Muscle of arm (tissue), 14 donors: ENCODE measurements at places on chromosomes 2 and 18.

GRCh38 chr18:36620788-36621187 lies 208.0 kb downstream of the TPGS2 start:
- no peak for DNase-seq

DNA sequence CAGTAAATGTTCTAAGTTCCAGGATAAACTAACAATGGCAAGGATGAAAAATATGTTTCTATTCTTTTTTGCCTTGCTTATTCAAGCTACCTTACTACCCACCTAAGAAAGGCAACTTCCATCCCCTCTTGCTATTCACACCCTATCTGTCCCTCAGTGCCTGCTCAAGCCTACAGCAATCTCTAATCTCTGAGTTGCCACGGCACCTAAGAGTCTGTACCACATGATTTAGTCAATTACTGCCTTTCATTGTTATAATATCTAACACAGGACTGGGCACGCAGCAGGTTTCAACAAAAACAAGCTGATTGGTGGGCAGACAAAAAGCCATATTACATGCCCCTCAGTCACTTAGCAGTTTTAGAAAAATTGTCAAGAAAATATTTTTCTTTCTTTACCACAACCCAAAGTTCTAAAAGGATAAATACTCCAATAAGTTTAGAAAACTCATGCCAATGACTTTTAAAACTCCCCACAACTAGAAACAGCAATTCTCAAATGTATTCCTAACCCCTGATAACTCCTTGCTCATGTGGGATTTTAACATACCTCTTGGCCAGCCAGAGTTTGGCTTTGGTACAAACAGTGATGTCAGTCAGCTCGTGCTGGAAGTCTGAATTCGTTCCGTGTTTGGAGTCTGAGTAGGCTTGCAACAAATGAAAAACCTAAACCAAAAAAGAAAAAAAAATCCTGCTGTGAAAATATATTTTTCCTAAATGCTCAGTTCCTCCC lies 117.3 kb upstream of the ZFP36L2 start:
- DNase-seq: peak; percentile 93

- DNase-seq: no peak
Observed at GRCh38 chr2:23294238-23294637, 90.7 kb upstream of the KLHL29 start.

DNA sequence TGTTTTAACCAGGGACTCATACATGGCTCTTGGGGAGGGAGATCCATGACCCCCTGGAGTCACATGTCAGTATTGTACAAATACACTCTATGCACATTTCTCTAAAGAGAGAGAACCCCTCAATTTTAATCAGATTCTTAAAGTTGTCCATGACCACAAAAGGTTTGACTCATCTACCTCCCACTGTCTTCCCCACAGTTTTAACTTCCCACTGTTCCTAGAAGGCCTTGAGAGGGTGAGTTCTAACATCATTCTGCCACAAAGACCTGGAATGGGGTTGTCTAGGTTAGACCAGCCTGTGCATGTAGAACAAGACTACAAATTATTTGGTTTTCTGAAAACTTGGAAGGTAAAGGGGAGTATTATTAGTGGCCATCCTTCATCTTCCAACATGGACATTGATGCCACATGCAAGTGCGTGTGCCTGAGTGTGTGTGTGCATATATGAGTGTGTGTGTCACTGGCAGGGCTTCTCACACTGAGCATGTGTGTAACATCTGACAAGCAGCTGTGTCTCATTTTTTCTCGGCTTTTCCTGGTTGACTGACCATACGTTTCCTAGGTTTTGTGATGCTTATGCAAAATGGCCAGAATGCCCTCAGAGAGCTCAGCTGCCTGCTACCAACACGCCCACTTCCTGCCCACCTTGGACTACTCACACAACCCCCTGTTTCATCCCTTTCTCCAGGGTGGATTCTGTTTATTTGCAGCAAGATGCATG lies 94.6 kb upstream of the LGALSL start:
- DNase-seq: no peak

GRCh38 chr2:47250586-47251403 lies 95.7 kb upstream of the STPG4 start:
- no peak for DNase-seq

- DNase-seq: no peak
Observed at GRCh38 chr18:32624182-32624723, 148.6 kb downstream of the KLHL14 start.

DNA sequence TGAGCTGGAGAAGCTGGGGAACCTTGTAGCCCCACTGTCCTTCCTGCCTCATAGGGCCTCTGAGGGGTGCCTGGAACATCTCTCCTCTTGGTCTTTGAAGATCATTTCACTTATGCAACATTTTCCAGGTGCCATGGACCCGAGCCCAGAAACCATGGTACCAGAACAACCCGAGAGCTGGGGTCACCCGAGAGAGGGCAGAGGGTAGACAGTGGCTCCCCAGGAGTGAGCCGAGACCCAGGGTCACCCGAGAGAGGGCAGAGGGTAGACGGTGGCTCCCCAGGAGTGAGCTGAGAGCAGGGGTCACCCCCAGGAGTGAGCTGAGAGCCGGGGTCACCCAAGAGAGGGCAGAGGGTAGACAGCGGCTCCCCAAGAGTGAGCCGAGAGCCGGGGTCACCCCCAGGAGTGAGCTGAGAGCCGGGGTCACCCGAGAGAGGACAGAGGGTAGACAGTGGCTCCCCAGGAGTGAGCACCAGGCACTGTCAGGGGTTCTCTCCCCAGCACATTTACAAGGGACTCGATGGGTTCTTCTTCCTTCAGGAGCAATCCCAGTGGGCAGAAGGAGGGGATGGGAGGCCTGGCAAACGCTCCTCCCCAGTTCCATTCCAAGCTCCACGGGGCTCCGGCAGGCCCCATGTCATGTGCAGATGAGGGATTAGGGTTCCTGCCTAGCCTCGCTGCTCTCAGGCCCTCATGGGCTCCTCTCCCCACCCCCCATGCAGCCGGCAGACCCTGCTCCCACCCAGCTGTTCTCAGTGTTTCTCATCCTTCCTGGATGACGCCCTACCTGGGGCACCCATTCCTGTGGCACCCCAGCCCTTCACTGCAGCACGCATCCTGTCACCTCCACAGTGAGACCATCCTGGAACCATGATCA lies 163.5 kb downstream of the RTP5 start:
- no peak for DNase-seq

DNA sequence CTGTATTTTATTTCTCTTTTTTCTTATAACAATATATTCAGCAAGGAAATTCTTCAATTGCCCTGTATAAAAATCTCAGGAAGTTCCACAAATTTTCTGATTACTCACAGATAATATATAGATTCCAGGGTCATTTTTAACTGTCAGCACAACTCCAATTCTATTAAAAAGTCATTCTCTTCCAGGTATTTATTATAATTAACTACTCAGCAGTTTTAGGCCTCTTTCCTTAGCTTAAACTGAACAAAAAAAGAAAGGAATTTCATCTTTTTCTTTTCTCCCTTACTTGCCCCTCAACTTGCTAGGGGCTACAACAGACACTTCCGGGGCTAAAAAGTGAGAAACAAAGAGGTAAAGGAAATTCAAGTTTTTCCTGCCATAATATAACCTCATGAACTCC lies 358.9 kb upstream of the LRATD1 start:
- no peak for DNase-seq

- DNase-seq: no peak
Observed at GRCh38 chr2:68377137-68377780, 12.2 kb downstream of the PLEK start.

DNA sequence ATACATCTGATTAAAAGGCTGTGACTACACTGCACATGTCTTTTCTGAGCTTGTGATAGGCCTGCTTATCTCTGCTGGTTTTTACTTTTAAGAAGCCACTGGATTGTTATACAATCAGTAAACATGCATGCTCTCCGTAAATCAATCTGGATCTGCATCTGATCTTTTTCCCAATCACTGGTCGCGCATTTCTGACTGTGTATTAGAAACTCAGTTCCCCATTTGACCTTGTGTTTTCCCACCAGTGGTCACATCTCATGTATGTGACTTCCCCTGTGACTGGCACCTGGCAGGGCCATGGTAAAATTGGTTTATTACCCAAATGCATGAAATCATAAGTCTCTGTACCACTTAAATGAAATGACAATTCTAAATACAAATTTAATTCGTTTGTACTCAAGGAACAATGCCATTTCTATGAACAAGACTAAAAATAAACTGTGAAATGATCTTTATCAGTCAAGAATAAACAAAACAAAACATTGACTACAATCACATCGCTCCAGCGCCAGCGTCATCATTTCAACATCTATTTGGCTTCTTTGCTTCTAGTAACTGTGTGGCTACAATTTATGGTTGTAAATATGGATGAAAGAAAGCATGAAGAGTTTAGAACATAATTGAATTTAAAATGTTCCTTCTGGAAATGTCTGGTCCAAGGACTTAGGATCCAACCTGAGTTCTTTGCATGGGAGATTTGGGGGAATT lies 396.6 kb upstream of the TRIB2 start:
- no peak for DNase-seq
